ENCODE measurements at places on chromosomes 1 and 21.

DNA sequence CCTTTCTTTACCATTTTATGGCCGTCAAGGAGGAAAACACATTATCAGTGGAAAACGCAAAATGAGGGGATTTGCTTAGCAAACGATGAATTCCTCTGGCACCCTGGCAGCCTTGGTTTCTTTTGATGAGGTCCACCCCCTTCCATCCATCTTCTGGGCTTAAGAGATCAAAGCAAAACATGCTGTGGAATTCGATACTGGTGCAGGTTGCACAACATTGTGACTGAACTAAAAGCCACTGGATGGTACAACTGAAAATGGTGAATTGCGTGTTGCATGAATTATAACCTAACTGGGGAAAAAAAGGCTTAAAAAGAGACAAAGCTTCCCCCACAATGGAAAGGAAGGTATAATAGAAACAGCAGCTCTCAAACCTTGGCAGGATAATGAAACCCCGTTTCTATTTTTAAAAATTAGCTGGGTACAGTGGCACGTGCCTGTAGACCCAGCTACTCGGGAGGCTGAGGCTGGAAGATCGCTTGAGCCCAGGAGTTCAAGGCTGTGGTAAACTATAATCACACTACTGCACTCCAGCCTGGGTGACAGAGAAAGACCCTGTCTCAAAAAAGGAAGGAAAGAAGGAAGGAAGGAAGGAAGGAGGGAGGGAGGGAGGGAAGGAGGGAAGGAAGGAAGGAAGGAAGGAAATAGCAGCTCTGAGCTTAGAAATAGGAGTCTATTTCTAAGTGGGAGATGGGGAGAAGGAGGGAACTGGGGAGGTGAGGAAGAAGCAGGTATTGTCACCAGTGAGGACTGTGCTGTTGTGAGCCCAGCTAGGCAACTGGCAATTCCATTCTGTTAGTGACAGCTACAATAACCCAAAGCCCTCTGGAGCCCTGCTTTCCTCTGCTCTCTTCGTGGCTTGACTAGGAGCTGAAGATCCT lies 29.0 kb upstream of the LGALS8 start:
- DNase-seq: no peak

DNA sequence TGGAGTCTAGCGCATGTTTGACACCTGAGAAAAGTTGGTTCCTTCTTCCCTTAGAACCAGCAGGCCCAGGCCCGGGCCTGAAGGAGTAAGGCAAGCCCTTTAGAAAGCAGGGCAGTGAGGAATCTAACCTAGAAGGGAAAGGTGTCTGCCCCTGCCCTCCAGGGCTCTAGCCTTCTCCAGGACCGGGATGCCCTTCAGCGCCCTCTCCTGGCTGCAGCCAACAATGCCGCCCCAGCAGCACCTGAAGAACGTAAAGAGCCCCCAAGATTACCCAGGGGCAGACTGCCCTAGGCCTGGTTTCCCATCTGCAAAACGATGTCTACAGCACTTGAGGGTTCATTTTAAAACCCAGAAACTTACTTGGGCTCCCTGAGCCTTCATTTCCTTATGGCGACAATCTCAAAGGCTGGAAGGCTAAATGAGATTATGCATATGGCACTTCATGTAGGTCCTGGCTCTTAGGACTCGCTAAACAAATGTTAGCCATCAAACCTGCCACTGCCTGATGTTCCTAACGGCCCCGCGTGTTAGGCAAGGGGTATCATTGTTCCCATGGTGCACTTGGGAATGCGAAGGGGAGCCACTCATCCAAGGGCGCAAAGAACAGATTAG lies 106.7 kb upstream of the KLHDC7A start:
- DNase-seq: no peak

DNA sequence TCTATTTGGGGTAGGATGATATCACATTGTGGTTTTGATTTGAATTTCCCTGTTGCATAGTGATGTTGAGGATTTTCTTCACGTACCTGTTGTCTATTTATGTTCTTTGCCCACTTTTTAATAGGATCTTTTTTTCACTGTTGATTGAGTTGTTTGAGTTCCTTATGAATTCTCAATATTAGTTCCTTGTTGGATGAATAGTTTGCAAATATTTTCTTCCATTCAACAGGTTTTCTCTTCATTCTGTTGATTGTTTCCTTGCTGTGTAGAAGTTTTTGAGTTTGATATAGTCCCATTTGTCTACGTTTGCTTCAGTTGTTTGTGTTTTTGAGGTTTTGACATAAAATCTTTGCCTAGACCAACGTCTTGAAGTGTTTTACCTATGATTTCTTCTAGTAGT lies 369.5 kb upstream of the CAMK1G start:
- DNase-seq: no peak

DNA sequence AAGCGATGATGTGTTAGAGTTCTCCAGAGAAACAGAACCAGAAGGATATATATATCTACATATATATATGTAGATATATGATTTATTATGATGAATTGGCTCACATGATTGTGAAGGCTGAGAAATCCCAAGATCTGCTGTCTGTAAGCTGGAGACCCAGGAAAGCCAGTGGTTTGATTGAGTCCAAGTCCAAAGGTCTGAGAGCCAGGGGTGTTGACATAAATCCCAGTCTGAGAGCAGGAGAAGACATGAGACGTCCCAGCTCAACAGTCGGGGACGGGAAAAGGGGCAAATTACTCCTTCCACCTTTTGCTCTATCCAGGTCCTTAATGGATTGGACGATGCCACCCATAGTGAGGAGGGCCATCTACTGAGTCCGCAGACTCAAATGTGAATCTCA lies 126.6 kb downstream of the PRDM2 start:
- DNase-seq: no peak

DNA sequence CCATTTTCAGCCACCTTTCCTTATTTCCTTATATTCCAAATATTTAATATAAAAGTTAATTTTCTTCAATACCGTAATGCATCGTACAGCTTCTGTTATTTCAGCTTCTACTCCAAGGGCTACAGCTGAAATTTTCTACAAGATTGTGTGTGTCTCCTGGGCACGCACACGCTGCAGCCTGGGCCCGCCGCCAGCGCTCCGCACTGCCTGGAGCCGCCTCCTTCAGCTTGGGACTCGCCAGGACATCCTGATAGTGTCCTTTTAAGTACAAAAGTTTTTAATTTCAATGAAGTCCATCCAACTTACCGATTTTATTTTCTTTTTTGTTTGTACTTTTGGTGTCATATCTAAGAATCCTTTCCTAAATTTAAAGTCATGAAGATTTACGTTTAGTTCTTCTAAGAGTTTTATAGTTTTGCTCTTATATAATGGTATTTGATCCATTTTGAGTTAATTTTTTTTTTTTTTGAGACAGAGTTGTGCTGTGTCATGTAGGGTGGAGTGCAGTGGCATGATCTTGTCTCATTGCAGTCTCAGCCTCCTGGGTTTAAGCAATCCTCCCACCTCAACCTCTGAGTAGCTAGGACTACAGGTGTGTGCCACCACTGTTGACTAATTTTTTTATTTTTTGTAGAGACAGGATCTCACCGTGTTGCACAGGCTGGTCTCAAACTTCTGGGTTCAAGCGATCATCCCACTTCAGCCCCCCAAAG lies 82.8 kb downstream of the AXDND1 start:
- DNase-seq: no peak

All from right renal pelvis (tissue), 4 donors.